ENCODE measurements at places on chromosomes 11 and 22.

DNA sequence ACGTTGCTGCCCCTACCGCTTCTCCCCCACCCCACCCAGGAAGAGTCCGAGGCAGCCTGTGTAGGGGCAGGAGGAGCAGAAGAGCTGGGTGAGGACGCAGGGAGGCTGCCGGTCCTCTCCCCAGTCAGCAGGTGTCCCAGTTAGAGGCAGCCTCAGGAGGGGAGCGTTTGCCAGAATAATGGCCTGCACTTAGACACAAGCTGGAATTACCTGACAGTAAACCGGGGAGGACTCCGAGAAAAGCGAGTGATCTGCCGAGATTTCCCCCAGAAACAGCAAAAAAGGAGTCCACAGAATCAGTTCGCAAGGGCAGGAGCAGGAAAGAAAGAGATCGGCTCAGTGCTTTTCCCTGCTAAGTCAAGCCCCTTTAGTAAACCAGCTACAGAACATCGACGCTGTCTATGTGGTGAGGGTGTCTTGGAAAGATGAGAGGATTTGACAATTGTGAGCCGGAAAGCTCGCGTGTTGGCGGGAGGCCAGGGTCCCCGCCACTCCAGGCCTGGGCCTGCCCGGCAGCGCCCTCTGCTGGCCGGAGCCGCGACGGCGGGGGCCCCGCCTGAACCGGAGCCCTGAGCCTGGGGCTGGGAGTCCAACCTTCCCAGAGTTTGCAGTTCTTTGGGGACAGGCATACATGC, 17.7 kb upstream of the THRSP start:
- DNase-seq: peak; percentile 47

DNA sequence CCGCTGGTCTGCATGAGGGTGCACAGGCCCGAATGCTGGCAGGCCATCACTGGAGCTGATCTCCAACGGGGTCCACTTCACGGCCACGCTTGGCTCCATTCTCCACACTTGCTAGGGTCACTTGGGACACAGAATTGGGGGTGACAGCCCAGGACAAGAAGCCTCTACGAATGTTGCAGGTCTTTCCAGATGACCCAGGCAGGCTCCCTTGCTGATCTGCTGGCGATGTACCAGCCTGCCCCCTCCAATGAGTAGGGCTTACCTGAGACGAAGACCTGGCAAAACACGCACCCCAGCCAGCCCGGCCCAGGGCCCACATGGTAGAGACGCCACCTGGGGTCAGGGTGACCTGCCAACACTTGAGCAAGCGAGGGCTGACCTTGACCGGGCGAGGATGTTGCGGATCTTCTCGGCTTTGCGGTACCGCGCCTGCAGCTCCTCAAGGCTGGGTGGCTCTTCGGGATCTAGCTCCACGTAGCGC, 44.9 kb downstream of the C11orf58 start:
- no peak for DNase-seq

GRCh38 chr11:3000032-3000961, 8.2 kb upstream of the NAP1L4 start:
- peak; percentile 86 for DNase-seq

- peak; percentile 89 for DNase-seq
Measured at GRCh38 chr11:60831143-60831500, 10.8 kb upstream of the CCDC86 start.

- DNase-seq: no peak
Measured at GRCh38 chr11:70912226-70912840, 340.0 kb downstream of the SHANK2 start.

DNA sequence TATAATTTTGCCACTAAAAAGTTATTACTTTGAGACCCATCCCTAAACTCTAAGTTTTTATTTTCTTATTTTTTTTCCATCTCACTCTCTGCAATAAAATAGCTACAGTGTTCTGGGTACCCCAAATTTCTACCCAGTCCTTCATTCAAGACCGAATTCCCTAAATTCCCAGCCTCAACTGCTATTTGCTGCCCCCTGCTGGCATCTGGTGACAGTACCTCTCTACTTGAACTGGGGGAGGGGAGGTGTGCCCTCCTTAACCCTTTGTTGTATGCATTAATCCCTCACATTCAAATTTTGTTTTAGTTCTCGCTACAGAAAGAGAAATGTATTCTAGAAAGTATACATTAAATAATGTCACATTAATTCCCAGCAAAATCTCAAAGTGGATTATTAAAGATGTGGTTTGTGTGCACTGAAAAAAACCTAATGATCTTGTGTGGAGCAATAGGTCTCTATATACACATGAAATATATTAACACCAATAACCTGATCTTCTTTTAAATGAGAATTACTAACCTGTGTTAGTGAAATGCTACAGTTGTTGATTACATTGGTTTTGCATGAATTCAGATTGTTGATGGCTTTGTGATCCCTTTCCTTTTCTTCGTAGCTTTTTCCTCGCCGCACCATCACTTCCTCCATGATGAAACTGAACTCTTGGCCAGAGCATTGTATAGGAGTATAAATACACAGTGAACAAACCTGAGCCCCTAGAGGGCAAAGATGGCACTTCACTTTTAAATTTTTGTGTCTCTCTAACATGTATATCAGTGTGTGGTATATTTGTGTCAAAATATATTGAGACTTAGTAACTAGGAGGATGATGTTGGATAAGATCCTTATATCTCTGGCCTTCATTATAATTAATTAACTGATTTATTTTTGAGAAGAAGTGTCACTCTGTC, 590.0 kb downstream of the METTL15 start:
- peak; percentile 31 for DNase-seq

DNA sequence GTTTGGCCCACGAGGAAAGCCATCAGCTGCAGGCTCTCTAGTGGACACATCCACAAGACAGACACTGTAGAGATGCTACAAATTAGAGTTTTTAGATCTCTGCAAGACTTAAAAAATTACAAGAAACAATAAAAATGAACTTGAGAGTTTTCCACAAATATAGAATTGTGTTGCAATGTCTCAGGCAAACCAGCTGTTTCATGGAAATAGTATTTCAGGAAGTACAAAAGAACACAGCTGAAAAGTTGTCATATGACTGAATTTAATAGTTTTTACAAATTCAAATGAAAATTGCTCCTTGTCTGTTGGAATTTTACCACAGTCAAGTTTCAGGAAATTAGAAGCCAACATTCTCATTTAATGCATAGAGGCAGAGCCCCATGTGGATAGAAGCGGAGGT, 184.5 kb upstream of the PITPNB start:
- DNase-seq: no peak

DNA sequence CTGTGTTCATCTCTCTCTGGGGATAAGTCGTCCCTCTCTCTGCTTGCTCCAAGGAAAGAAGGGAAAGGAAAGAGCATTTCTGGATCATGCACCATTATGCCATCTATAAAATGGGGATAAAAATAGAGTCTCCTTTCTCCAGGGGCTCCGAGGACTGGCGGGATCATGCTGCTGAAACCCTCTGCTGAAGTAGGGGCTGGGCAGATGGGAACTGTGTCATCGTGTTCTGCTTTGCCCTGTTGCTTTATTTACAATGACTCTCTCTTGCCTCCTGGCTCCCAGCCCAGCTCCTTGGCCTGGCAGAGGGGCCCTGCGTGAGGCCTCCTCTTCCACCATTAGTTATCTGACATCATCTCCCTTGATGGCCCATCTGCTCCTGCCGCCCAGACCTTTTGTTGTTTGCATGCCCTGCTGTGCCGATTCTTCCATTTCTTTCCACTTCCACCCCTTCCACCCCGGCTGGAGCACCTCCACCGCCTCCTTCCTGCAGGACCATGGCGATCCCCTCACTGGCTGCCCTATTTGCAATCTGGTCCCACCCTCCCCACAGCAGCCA, 200.9 kb downstream of the MYO18B start:
- DNase-seq: peak; percentile 90

- no peak for DNase-seq
Measured at GRCh38 chr22:39498802-39499201, 3.3 kb upstream of the MIEF1 start.

GRCh38 chr11:65290448-65291165, 24.1 kb upstream of the CDC42EP2 start:
- DNase-seq: no peak

DNA sequence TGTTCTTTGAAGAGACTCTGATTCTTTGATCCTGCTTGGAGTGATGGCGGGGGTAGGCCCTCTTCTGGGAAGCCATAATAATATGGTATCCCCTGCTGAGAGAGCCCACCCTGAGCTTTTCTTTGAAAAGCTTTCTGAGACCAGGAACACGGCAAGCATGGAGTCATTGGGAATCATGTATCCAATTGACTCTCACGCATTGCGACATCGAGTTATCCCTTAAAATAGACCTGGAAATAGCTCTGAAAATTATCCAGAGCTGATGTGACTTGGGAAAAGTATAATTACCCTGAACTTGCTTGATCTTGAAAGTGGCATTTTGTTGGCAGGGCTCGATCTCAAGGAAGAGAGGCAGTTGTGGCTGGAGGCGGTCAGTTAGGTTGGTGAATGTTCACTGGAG, 36.8 kb upstream of the MPEG1 start:
- no peak for DNase-seq

DNA sequence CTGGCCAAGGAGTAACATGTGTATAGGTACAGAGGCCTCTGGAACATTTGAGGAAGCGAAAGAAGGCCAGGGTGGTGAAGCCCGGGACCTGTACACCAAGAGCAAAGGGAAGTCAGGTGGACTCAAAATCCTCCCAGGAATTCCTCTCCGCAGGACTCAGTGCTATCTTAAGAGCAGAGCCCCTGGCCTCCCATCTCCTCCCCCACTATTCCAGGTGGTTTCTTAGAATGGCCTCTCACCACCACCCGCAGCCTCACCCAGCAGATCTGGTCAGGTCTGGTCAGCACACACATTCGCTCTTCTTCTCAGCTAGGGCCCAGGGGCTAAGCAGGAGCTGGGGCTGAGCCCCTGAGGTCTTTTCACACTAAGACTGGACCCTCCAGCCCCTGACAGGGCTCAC, 59.1 kb downstream of the SCGB1A1 start:
- no peak for DNase-seq

DNA sequence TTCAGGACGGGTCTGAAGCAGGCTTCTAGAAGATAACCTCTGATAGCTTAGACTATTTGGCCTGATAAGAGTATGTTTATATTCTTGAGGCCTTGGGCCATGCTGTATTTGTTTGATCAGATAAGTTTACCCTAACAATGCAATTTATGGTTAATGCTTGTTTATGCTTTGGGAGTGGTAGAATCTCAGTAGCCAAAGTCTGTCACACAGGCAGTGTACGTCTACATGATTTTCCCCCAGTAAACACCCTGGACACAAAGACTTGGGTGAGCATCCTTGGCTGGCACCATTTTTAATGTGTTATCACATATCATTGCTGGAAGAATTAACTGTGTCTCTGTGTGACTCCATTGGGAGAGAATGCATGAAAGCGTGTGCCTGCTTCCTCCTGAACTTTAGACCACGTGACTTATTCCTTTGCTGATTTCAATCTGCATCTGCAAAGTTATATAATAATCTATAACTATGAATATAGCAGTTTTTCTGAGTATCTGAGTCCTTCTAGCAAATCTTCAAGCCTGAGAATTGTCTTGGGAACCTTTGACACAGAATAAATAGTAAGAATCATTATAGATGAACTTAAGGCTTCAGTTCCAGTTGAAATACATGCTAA, 172.4 kb downstream of the CASP12 start:
- DNase-seq: no peak

DNA sequence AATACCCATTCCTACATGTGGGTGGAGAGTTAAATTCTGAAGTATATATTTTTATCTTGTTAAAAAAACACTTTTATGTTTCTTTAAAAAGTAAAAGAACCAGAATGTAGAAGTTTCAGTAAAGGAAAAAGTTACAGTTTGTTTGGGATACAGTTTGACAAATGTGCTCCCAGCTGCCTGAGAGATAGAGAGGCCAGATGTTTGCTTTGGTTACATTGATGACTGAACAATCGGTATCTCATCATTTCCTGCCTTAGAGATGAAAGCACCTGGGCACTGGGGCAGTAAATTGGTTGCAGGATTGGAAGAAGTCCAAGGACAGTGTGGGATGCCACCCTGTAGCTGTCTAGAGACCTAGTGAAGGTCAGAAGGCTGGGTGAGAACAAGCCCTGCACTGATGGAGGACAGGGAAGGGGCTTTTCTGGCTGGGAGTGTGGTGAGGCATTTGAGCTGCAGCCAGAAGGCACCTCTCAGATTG, 16.6 kb downstream of the MED15 start:
- peak; percentile 63 for DNase-seq

- DNase-seq: peak; percentile 78
Measured at GRCh38 chr11:62445314-62445740, 26.5 kb downstream of the SCGB1A1 start.

DNA sequence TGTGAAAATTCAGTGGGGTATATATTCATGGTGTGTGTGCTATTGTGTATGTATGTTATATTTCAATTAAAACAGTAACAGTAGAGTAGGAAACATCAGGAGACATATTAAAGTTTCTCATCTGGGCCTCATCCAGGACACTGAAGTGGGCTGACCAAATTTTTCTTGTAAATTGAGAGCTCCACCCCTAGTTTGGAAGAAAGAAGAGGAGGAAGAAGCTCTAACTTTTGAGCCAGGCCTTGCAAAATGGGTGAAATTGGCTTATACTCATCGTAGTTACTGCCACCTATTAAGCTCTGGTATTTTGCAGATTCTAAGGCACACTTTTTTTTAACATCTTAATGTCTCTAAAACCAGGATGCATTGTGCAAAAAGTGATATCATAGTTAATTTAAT, 33.7 kb downstream of the TSPAN18 start:
- DNase-seq: no peak

- no peak for DNase-seq
Measured at GRCh38 chr11:107733518-107733917, 21.7 kb upstream of the SLN start.

GRCh38 chr11:118873804-118874203, 9.9 kb upstream of the CXCR5 start:
- no peak for DNase-seq

DNA sequence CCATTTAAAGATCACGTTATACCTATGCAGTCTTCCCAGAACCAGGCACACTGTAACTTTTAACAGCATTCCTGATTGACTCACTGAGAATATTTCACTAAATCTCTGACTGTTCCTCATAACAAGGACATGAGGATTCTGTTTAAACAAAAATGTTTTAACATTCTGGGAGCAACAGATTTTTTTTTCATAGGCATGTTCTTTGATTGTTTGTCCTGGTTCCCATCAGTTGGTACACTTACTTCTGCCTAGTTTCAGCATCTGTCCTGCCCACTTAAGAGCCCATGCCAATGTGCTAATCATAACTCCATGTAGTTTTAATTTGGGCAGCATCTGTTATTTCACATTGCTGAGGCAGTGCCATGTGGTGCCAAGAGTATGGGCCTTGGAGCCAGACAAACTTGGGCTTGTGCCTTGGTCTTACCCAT, 138.5 kb upstream of the CTSC start:
- DNase-seq: no peak

GRCh38 chr11:2666828-2667570, 32.8 kb downstream of the KCNQ1OT1 start:
- no peak for DNase-seq

- DNase-seq: no peak
Measured at GRCh38 chr11:10864688-10865087, 6.8 kb upstream of the ZBED5 start.

DNA sequence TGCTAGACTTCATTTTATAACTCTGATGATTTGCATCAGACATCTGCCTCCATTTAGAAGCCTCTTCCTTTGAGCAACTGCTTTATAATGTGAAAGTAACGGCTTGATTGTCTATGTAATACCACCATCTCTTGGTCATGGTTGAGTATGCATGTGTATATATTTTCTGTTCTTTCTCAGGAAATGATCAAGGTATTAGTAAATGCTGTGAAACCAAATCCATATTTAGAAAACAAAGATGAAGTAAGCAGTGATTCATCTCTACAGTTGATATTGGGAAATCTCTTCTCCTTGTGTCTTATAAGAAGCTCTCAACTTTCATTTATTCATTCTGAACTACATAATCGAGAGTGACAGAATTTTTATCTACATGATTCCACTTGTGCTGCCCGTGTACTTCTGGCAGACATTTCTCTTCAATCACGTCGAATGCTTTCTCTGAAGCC, 104.6 kb upstream of the ANO3 start:
- DNase-seq: no peak

Measured in NCI-H2029 treated with DMSO at 0.1 percent for 48 hours (cell line).